ENCODE measurements at places on chromosomes 11 and 22.

DNA sequence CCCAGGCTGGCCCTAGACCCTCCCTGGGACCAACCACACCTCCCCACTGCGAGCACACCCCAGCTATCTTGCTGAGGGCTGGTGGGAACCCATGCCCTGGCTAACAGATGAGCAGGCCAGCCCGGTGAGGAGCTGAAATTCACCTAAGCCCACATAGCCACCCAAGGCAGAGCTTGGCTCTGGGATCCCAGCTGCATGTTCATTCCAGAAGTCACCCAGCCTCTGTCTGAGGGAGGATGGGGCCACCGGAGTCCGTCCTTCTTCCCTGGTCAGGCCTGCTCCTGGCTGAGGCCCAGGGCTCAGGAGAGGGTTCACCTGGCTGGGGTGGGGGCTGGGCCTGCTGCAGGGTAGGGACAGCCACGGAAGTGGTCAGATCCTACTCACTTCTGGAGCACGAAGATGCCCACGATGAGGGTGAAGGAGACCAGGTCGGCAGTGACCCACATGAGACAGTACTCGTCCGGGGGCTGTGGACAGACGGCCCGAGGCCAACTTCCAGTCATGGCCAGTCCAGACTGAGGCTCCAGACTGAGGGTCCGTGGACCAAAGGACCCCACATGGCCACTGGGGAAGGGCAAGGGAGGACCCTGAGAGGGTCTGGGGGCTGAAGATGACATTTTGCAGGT is 6.6 kb upstream of the KLHL35 start:
- no peak for DNase-seq

GRCh38 chr11:80346353-80347059 is 905.7 kb upstream of the TENM4 start:
- DNase-seq = no peak

- peak; percentile 34 for DNase-seq
Measured at GRCh38 chr22:22702237-22703202, 58.1 kb downstream of the GGTLC2 start.

GRCh38 chr22:23404689-23405365 is 175.3 kb downstream of the IGLL1 start:
- DNase-seq = peak; percentile 53

DNA sequence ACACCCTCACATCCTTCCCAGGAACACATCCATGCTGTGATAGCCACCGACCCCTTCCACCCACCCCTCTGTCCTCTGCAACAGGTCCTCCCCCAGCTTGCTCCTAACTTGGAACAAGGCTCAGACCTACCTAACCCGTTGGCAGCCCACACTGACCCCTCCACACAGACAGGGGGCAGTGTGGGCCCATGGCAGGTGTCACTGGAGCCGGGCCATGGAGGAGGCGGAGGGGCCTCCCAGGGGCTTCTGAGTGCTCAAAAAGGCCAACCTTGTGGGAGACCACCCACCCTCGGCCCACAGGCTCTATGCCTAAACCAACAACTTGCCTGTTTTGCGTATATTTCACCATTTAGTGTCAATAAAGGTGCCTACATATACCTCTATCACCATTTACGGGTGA is 57.0 kb downstream of the CERK start:
- no peak for DNase-seq

GRCh38 chr22:26568207-26568706 is 21.7 kb downstream of the TPST2 start:
- DNase-seq = peak; percentile 77

- no peak for DNase-seq
Measured at GRCh38 chr11:96905143-96905542, 515.3 kb downstream of the JRKL start.

DNA sequence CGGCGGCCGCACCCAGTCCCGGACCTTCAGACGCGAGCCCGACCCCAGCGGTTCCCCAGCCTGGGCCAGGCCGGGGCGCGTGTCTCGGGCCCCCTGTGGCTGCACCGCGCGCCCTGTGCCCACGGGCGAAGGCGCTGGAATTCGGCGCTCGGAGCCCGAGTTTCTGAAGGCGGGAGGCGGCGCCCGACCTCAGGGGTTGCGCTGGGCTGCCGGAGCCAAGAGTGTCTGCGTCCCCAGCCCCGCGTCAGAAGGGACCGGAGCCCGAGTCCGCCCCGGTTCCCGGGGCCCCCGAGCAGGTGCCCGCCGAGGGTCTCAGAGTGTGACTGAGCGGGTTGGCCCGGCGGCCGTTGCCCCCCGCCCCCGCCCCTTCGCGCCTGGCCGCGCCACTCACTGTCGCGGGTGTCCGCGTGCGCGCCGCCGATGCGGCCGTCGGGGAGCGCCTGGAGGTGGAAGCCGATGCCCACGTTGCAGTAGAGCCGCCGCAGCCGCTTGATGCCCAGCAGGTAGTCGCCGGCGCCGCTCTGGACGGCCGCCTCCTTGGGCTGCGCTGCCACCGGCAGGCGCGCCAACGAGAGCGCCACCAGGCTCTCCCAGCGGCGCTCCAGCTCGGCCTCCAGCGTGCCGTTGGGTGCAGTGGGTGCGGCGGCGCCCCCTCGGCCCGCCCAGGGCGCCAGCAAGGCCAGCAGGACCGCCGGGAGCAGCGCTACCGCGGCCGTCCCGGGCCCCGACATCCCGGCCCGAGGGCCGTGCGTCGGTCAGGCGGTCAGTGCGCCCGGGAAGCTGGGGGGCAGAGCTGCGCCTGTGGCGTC is 583 bp downstream of the FGF4 start:
- peak; percentile 65 for DNase-seq

DNA sequence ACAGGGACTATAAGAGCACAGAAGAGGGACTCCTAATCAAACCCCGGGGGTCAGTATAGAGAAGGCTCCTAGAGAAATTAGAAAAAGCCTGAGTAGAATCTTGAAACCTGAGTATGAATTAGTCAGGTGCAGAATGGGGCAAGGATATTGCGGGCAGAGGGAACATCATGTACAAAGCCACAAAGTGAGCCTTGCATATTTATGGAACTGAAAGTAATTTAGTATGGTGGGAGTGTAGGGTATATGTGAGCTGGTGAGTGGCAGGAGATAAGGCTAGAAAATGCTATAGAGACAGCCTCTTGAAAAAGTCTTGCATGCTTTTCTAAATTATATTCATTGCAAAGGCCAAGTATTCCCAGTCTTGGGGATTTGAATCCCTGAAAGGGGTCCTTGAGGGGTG is 93.7 kb downstream of the STIM1 start:
- DNase-seq = no peak

- no peak for DNase-seq
Measured at GRCh38 chr11:2527621-2528291, 82.9 kb downstream of the KCNQ1 start.

- no peak for DNase-seq
Measured at GRCh38 chr11:128158860-128159259, 428.5 kb downstream of the ETS1 start.

- no peak for DNase-seq
Measured at GRCh38 chr11:130318031-130318673, 3.4 kb upstream of the ZBTB44 start.

DNA sequence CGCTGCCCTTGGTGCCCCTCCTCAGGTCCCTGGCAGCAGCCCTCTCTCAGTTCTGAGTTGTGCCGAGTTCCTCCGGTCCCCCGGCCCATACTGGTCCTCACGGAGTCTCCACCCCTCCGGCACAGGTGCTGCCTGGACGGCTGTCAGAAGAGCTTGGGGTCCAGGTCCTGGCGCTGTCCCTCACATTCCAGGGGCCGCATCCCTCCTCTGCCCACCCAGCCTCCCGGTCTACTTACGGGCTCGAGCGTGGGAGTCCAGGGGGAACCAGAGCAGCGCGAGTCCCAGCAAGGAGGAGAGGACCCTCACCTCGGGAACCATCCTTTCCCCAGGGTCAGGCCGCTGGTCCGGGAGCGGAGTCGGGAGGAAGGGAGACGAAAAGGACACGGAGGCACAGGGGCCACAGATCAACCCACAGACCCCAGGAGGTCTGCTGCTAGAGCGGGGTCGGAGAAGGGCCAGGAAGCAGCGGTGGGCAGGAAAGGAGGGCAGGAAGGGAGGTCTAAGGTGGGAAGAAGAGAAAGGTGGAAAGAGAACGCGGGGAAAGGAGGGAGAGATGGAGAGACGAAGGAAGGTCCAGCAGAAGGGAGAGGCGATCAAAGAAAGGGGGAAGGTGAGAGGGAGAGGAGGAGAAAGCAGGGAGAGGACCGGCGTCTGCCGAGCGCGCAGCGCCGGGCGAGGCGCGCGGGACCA is 510 bp downstream of the CHRDL2 start:
- DNase-seq = peak; percentile 34

- no peak for DNase-seq
Measured at GRCh38 chr11:94801866-94802460, 33.8 kb downstream of the AMOTL1 start.

DNA sequence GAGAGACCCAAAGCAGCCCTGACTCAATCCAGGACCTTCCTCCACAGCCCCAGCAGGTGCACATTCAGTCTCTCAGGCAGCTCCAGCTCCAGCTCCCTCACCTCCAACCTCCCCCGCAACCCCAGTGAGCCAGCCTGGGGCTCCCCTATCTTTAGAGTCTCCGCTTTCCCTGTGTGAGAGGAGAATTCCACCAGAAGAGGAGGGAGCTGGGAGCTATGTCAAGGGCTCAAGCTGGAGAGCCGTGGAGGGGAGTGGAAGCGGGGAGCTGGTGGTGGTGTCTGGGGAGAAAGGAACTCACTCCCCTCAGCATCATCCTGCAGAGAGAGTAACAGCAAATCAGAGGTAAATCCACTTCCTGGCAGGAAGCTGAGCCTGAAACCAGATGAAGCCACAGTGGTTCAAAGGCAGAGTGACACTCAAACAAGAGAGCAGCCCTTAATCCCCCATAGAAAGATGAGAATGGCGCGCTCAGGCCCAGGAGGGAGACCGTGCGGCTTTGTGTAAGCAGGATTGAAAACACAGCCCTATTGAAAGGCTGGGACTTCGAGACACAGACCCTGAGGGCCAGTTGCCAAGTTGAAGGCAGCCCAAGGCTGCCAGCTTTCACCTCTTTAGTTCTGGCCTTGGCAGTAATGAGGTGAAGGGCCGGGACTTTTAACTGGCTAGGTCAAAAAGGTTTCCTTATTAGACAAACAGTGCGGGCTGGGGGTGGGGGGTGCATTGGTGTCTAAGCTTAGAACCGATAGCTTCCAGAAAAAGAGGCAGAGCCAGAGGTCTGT is 21.4 kb upstream of the CDON start:
- peak; percentile 91 for DNase-seq

- DNase-seq = no peak
Measured at GRCh38 chr11:101759771-101760450, 154.9 kb upstream of the CEP126 start.

DNA sequence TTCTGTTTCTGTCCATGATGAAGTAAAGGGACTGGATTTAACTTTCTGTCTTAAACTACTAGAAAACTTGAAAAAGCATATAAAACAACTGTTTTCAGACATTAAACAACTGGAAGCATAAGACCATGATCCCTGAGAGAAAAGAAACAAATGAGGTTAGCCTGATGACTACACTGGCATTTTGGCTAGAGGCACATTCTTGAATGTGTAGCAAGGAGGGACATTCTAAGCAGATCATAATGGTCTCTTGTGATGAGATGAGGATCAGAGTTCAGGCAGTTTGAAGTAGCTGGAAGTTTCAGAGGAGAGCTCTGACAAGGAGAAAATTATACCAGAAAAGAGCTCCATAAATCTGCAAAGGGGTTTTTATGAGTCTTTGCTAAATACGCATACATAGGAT is 75.4 kb downstream of the AASDHPPT start:
- DNase-seq = no peak

DNA sequence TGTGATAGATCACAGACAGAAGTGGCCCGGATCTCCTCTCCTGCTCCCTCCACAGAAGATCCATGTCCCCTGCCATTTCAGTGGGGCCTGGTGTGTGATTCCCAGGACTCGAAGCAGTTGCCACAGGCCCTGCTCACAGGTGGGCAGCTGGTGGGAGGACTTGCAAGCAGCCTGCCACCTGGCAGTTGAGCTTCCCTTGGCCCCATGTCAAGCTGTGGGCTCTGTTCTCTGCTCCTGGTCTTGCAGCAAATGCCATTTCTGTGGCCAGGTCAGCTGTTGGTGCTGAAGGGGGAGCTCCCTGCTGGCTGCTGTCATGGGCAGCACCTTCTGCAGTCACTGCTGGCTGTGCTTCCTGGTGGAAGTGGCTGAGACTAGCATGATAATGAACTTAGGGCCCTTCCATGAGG is 59.1 kb upstream of the SLC22A12 start:
- DNase-seq = no peak

- no peak for DNase-seq
Measured at GRCh38 chr11:56876621-56877275, 112.0 kb upstream of the OR5AK2 start.

GRCh38 chr11:9692691-9693090 is 28.8 kb downstream of the SWAP70 start:
- DNase-seq = no peak

DNA sequence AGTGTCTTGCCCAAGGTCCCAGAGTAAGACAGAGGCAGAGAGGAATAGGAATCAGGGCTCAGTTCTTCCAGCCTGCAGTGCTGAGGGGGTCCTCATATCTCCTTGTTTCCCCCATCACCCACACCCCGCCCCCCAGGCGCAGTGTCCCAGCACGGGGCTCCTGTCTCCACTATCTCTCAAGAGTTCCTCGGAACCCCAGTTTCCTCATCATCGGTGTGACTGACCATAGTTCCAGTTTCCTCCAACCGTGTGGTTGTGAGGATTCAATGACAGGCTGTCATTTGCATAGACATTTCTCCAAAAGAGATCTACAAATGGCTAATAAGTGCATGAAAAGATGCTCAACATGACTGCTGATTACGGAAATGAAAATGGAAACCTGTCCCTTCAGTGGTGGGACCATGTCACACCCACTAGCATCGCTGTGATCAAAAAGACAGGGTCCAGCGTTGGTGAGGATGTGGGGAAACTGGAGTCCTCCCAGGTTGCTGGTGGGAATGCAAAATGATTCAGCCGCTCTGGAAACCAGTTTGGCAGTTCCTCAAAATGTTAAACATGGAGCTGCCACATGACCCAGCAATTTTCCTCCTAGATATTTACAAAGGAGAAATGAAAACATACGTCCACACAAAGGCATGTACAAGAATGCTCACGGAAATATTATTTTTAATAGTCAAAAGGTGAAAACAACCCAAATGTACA is 31.8 kb upstream of the PDGFB start:
- no peak for DNase-seq

DNA sequence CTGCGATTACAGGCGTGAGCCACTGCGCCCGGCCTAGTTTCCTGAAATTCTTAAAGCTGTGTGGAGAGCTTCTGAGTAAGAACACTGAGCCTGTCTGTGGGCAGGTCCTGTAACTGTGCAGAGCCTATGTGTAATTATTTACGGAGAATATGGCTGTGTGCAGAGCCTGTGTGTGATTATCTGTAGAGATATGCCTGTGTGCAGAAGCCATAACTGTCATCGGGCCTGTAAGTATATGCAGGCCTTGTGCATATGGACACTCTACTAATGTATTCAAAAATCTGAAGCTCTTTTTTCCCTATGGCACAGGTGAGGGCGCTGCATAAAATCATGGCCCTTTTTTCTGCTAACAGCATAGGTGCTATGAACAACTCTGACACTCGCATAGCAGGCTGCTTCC is at the start of gene OR52B6:
Gene OR52B6, plus strand, starts transcription at position 301 of the 400 bp plus-strand sequence. Its CDS starts 0 bp downstream, at position 301.
- no peak for DNase-seq

Measured in neural progenitor cell (in vitro differentiated cells).